Memory B cell (primary cell): ENCODE measurements at places on chromosomes 5 and 9.

GRCh38 chr5:16549491-16550206 is 67.1 kb downstream of the RETREG1 start:
- DNase-seq = no peak

GRCh38 chr5:52811067-52811749 is 23.5 kb downstream of the ITGA1 start:
- no peak for DNase-seq

- DNase-seq = no peak
Measured at GRCh38 chr9:127520941-127521918, 69.9 kb downstream of the LRSAM1 start.

- no peak for DNase-seq
Measured at GRCh38 chr9:104858846-104859245, 69.1 kb downstream of the ABCA1 start.

DNA sequence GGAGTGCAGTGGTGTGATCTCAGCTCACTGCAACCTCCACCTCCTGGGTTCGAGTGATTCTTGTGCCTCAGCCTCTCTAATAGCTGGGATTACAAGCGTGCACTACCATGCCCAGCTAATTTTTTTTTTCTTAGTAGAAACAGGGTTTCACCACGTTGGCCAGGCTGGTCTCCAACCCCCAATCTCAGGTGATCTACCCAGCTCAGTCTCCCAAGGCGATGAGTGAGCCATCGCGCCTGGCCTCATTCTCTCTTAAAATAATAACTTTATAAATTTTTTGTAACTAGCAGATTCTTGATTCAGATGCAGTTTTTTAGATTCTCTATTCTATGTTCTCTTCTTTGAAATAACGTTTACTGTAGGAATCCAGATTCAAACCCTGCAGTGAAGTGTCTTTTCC is 127.1 kb downstream of the GDNF start:
- no peak for DNase-seq

GRCh38 chr9:35718721-35719511 is 13.1 kb downstream of the TLN1 start:
- peak; percentile 60 for DNase-seq

DNA sequence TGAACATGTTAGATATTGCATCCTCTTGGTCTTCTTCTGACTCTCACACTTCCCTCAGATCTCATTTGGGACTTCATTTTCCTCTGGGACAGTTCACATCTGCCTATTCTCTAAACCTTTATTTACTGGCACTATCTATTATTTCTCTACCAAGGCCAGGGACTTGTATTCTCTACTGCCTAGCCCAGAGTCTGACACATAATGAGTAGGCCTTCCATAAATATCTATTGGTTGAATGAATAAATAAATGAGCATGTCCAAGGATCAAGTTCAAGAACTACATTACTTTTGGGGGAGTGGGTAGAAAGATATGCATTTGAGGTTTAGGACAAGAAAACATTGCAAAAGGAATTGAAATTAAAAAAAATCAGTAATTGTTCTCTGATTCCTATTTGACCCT is 250.3 kb downstream of the TRIM32 start:
- DNase-seq = no peak

GRCh38 chr9:20280330-20280729 is 342.0 kb downstream of the MLLT3 start:
- DNase-seq = no peak

DNA sequence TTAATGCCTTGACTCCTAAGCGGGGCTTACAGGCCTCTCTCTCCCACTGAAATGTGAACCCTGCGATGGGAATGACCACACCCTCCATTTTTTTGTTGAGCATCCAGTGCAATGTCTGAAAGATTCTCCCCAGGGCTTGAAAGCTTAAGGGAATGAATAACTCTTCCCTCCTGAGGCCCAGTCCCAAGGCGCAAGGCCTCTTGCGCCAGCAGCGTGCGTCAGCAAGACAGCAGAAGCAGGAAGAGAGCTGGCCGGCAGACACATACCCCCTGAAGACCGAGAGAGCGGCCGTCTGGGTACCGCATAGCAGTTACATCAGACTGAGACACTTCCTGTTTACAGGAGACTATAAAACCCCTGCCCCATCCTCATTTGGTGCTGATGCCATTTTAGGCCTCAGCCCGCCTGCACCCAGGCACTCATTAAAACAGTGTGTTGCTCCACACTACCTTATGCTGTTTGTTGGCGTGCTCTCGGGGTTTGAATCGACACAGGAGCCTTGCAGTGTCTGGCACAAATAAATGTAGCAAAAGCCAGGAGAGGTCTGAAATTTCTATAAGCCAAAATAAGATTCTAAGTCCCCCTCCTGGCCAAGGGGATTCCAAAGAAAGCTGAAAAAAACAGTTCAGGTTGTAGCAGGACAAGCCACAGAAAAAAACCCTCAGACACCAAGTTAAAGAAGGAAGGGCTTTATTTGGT is 62.3 kb downstream of the GDNF start:
- DNase-seq = no peak

- no peak for DNase-seq
Measured at GRCh38 chr9:20335668-20336332, 286.5 kb downstream of the MLLT3 start.

GRCh38 chr9:136087741-136088480 is 7.2 kb downstream of the NACC2 start:
- DNase-seq = no peak

DNA sequence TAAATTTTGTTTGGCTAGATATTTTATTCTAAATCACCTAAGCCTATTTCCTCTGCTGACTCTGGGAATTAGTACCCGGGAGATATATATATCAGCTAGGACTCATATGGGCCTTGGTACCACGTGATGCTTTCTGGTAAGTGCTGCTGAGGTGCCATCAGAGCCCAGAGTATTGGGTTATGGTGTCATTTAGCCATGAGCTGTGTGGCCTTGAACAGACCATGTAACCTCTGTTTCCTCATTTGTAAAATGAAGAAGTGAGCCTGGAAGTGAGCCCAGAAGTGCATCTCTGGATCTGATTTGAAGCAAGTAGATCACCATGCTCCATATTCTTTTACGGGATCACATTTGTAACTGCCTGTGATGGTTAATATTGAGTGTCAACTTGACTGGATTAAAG is 126.1 kb downstream of the GPBP1 start:
- no peak for DNase-seq

DNA sequence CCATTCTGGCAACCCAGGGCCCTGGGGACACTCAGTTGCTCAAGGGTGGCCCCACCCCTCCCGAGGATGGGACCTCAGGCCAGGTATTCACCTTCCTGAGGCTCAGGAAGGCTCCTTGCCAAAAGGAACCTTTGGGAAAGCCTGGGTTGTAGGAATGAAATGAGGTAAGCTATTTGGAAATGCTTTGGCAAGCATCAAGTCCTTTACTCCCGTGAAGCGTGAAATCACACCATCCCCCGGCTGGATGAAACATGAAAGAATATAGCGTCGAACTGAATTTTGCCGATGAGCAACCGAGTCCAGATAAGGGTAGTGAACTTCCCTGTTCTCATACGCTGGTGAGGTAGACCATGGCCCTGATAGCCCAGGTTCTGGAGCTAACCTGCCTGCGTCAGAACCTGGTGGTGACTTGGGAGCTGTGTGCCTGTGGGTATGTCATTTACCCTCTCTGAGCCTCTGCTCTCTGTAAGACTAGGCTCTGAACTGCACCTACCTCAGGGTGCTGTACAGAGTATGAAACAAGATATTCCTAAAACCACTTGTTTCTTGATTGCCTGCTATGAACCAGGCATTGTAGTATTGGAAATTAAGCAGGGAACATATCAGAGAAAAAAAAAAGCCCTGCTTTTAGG is 105.3 kb upstream of the BOD1 start:
- DNase-seq = no peak

- DNase-seq = no peak
Measured at GRCh38 chr9:133990366-133991213, 1.5 kb downstream of the VAV2 start.

GRCh38 chr5:6572086-6572824 is 60.6 kb downstream of the NSUN2 start:
- no peak for DNase-seq

DNA sequence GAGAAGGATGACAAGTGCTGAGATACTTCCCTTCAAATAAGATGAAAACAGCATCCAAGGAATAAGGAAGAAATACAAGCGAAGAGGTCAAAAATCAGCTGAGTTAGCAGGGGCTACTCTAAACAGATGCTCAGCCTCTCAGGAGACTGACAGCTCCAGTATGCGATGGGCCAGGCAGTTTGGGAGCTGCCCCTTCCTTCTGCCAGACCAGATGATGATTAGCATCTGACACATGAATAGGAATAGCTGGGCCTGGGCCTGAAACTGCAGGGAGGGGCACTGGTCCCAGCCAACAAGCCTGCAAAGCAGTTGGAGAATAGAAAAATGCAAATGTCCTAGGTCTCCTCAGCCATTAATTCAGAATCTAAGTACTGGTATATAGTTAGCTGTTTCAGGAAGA is 13.1 kb upstream of the MAP3K1 start:
- DNase-seq = no peak

GRCh38 chr9:8961186-8961851 is 1161.7 kb upstream of the DMAC1 start:
- DNase-seq = no peak

GRCh38 chr5:171308453-171309275 is at the start of gene TLX3:
TSS of gene TLX3 (plus strand) at chr5:171309248. CDS start at chr5:171309366, 118 bp downstream.
- no peak for DNase-seq

DNA sequence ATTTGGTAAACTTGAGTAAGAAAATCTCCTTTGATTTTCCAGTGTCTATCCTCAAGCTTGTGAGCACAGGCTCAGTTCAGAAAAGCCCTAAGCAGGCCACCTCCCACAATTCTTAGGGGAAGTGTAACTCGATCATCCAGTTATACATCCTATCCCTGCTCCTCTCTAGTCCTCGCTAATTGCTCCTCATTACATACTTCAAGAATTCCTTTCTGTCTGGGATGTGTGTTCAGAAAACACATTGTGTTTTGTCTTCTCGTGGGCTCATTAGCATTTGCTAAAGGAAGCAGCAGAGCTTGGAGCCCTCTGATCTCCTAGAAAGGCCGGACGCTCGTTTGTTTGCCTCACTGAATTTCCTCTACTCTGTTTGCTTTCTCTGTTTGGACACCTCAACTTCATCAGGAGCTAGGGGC is 268.2 kb upstream of the RFX3 start:
- DNase-seq = no peak
